ENCODE measurements at places on chromosomes 4 and X.

GRCh38 chrX:133983256-133983973 is 2.0 kb downstream of the GPC3 start:
- DNase-seq = no peak

GRCh38 chr4:15149839-15150592 is 147.7 kb downstream of the CPEB2 start:
- DNase-seq = peak; percentile 89

DNA sequence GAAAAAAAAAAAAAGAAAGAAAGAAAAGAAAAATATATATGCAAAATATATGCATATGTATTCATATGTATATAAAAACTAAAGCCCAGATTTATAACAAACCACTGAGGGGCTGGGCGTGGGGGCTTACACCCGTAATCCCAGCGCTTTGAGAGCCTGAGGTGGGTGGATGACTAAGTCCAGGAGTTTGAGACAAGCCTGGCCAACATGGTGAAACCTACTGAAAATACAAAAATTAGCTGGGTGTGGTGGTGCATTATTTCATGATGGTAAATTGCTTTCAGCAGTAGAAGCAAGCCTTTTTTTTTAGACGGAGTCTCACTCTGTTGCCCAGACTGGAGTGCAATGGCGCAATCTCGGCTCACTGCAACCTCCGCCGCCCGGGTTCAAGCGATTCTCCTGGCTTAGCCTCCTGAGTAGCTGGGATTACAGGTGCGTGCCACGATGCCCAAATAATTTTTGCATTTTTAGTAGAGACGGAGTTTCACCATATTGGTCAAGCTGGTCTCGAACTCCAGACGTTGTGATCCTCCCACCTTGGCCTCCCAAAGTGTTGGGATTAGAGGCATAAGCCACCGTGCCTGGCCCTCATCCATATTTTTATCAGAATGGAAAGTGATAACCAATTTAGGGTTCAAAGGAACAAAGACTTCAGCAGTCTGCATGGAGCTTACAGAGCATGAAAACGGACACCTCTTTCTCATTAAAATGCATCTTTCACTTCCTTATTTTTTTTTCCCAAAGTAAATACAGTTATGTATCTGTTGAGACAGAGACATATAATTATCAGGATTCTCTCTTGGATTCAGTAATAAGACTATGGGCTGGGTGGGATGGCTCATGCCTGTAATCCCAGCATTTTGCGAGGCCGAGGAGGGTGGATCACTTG is 27.7 kb upstream of the MOB1B start:
- DNase-seq = peak; percentile 33

- DNase-seq = no peak
These were observed 22.0 kb upstream of the RPA4 start for GRCh38 chrX:96861661-96862060.

- DNase-seq = no peak
These were observed 39.6 kb downstream of the KLF3 start for GRCh38 chr4:38703635-38704034.

- peak; percentile 29 for DNase-seq
These were observed 2.7 kb upstream of the NALF2 start for GRCh38 chrX:69501429-69501828.

GRCh38 chrX:85004255-85004654 is 578 bp downstream of the APOOL start:
- no peak for DNase-seq

- DNase-seq = no peak
These were observed 1672.7 kb upstream of the PCDH7 start for GRCh38 chr4:29047341-29048041.

DNA sequence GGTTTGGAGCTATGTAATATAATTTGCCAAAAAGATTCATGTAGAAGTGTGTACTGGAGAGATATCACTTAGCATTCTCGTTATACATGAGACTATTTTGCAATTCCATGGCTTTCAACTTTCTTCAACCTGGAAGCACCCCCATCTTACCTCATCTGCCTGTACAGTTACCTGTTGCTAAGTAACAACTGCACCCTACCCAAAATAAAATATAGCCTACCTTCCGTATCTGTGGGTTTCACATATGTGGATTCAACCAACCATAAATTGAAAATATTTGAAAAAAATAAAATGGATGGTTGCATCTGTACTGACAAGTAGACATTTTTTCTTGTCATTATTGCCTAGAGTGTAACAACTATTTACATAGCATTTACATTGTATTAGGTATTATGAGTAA is 278.3 kb downstream of the PPP1R2C start:
- DNase-seq = no peak

- DNase-seq = no peak
These were observed 63.2 kb upstream of the STARD8 start for GRCh38 chrX:68584221-68584620.

- DNase-seq = no peak
These were observed 113.3 kb downstream of the AFAP1 start for GRCh38 chr4:7826176-7826908.

DNA sequence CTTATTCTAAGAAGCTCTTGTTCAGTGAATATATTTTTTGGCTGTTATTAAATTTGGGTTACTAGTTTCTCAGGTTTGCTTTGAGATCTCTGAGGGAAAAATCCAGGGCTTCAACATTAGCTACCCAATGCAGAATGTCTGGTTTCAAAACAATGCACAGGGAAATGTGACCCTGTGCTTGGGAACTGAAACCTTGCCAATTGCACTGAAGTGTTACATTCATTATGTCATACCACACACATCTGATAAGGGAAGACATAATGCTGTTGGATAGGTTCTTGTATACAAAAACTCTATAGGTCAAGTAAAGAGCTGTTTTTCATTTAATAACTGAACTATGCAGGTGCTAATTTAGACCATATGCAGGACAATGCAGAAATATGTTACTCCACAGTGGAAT is 345.3 kb upstream of the BMP3 start:
- DNase-seq = no peak

- no peak for DNase-seq
These were observed 12.6 kb upstream of the IL13RA2 start for GRCh38 chrX:115029869-115030570.

DNA sequence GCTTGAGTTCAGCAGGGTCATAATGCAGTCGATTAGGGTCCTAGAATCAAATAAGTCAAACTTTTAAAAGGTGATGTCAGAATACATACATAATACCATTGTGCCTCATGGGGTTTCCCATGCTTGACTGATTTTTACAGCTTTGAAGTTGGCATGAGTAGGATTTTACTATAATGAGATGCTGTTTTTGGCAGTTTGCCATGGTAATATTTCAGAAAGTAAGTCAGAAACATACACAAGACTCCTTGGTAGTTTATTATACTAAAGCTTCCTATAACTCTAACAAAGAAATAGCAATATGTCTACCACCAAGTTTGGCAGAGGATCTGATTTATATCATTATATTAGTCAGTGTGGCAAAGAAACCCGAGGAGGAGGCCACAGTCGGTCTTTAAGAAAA is 45.2 kb downstream of the PHKA2 start:
- no peak for DNase-seq

DNA sequence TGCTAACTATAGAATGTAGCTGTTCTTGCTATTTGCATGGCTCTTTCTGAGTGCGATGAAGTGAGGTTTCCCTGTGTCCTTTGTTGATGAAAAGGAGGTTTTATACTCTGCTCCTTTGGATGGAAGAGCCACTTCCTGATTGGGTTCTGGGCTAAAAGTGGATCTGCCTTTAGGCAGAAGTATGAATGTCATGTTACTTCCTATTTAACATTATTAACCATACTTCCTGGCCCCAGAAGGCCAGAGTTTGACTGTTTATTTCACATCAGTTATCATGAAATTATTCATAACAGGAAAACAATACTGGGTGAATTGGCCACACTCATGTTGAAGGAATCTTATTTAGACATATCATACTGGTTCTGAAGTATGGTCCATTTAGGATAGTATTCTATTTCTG is 386.2 kb downstream of the PCDH7 start:
- no peak for DNase-seq

DNA sequence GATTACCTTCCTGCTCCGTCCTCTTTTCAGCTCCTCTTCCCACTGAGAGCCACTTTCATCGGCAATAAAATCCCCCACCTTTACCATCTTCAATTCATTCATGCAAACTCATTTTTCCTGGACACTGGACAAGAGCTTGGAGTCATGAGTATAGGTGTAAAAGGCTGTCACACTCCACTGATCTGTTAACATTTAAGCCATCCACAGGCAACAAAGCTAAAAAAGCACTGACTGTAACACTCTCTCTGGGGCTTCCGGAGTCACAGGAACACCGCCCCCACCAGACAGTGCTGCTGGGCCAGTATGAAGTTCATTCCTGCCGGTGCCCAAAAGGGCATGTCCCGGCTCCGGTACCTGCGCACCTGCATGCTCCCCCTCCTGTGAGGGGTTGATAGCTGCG is 38.5 kb downstream of the MAGEB5 start:
- DNase-seq = no peak

DNA sequence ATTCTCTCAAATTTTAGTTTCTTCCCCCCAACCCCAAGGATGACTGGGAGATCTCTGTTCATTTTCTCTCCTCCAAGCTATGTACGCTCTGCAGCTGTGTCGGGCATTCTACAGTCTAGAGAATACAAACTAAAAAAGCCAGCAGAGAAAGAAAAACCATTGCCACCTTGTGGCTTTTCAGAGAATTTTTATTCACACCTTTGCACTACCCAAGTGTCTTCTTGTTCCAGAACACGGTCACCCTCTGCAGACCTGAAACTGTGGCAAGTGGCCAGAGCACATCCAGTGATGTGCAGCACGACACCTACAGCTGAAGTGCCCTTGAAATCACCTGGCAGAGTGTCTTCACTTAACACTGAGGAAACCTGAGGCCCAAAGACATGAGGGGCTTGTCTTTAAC is 68.6 kb downstream of the CHST7 start:
- DNase-seq = peak; percentile 47

GRCh38 chr4:169222761-169223160 is 48.0 kb downstream of the SH3RF1 start:
- no peak for DNase-seq

- DNase-seq = no peak
These were observed 180.9 kb downstream of the RASL11B start for GRCh38 chr4:53043055-53043454.

- DNase-seq = no peak
These were observed 94.4 kb downstream of the ARHGAP10 start for GRCh38 chr4:147826288-147826646.

GRCh38 chrX:54157561-54157960 is 25.5 kb downstream of the FAM120C start:
- no peak for DNase-seq

DNA sequence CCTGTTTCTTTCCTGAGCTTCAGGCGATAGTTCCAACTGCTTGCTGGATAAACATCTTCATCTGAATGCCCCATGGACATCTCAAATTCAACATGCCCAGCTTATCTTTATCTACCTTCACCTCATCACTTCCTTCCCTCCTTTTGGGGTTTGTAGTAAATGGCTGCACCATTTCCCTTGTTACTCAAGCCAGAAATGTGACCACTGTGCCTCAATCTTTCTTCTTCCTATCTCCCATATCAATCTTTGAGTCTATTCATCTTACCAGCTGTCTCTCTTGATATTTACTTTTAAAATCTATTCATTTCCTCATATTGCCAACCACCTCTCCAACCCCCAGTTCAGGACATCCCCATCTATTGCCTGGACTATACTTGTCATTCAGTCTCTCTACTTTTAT is 155.4 kb downstream of the PPA2 start:
- DNase-seq = no peak

- no peak for DNase-seq
These were observed 24.2 kb downstream of the BCOR start for GRCh38 chrX:40073439-40074054.

DNA sequence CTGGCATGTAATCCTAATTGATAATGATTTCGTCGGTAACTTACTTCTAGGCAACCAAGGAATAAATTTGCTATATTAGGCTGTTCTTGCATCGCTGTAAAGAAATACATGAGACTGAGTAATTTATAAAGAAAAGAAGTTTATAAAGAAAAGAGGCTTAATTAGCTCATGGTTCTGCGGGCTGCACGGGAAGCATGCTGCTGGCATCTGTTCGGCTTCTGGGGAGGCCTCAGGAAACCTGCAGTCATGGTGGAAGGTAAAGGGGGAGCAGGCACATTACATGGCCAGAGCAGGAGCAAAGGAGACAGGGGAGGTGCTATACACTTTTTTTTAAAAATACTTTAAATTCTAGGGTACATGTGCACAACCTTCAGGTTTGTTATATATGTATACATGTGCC is 290.2 kb downstream of the STK32B start:
- no peak for DNase-seq

- no peak for DNase-seq
These were observed 5.6 kb downstream of the MSANTD1 start for GRCh38 chr4:3254302-3255131.

DNA sequence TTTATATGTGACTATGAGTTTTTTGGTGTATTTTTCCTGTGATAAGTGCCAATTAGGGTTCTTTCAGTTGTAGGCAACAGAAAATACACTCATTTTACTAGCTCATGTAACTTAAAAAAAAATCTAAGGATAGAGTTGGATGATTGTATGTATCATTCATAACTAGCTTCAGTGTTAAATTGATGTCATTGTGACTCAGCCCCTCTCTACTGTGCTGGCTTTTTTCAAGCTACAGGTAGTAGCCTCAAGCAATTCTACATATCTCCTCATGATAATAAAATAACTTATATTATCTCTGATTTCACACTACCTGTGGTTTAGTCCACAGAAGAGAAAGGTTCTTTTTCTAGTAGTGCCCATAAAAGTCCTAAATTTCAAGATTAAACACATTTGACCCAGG is 11.9 kb downstream of the WDR17 start:
- DNase-seq = no peak

DNA sequence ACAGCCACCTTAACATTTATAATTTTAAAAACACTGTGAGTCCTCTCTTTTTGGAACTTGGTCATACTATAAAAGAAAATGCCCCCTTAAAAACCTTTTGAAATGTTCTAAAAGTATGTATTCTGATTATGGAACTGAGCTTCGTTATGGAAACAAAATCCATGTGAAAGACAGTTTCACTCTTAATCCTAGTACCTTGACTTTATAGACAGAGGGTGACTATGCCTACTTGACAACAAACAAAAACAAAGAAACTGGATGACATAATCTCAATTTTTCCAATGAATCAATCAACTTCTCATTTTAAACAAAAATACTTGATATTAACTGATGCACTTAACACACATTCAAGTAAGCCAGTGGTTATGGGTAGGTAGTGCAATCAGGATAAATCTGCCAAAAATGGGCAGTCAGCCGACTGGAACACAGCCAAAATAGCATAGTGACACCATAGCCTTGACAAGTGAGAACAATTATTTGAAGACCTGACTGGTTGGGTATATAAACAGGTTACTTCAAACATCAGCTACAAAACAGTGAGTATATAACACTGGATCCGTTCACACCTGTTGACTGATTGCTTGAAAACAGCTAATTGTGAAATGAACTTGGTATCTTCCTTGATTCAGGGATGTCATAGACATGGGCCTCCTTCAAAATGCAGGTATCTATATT is 265.5 kb downstream of the PPP3CA start:
- no peak for DNase-seq

DNA sequence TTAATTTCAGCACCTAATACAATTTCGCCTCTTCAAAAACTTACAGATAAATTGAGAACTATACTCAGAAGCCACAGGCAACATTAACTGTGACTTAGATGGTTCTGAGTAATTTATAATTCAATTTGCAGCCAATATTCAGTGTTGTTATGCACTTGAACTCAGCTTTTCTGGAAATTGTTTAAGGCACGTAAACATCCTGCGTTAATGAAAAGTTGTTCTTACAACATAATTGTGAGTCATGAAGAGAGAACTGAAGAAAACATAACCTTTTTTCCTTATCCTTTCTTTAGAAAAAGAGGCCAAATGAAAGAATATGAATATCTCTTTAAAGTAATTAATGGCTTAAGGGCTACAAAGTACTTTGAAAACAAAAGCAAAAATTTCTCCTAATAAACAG is 16.6 kb upstream of the H2AZ1 start:
- no peak for DNase-seq

Data from GM12865 (cell line).